ENCODE measurements at places on chromosomes 6 and 20.

- no peak for DNase-seq
Measured at GRCh38 chr6:45470131-45470738, 92.5 kb upstream of the SUPT3H start.

- DNase-seq: no peak
Measured at GRCh38 chr20:50279988-50280850, 89.6 kb downstream of the CEBPB start.

DNA sequence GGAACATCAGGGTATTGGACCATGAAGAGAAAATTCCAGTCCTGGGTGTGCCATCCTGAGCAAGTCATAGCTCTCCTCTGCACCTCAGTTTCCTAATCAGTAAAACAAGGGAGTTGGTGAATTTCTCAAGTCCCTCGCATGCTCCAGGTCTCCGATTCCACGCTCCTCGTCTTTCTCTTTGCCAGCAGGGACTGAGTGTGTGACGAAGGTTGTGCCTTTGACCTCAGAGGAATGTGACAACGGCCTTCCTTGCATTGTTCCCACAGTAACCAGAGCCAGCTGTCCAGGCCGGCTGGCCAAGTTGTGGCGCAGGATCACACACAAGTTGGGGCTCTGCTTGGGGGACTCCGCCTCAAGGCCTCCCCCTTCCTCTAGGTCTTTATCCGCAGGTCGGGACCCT is 217.3 kb downstream of the ATXN1 start:
- DNase-seq: no peak

GRCh38 chr20:22667198-22667597 is 82.8 kb upstream of the FOXA2 start:
- no peak for DNase-seq

DNA sequence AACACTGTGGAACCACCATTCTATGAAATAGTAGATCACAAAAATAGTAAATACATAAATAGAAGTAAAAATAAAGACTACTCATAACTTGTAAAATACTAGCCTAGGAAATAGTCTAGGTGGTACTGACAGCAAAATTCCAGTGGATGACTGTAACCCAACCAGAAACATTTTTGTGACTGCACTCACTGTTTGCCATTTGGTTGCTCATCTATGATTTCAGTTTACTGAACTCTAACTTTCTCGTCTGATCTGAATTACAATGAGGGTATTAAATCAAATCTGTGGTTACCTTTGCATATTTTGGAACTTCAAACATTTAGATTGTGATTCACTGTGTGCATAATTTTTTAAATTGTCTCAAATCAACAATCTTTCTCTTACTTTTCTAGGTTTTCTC is 151.1 kb downstream of the KHDC1L start:
- no peak for DNase-seq
